ENCODE measurements at places on chromosomes 2 and 18.

DNA sequence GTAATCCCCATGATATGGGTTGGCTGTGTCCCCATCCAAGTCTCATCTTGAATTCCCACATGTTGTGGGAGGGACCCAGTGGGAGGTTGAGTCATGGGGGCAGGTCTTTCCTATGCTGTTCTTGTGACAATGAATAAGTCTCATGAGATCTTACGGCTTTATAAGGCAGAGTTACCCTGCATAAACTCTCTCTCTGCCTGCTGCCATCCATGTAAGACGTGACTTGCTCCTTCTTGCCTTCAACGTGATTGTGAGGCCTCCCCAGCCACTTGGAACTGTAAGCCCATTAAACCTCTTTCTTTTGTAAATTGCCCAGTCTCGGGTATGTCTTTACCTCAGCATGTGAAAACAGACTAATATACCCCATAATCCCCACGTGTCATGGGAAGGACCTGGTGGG lies 61.9 kb upstream of the LDAH start:
- DNase-seq = no peak

DNA sequence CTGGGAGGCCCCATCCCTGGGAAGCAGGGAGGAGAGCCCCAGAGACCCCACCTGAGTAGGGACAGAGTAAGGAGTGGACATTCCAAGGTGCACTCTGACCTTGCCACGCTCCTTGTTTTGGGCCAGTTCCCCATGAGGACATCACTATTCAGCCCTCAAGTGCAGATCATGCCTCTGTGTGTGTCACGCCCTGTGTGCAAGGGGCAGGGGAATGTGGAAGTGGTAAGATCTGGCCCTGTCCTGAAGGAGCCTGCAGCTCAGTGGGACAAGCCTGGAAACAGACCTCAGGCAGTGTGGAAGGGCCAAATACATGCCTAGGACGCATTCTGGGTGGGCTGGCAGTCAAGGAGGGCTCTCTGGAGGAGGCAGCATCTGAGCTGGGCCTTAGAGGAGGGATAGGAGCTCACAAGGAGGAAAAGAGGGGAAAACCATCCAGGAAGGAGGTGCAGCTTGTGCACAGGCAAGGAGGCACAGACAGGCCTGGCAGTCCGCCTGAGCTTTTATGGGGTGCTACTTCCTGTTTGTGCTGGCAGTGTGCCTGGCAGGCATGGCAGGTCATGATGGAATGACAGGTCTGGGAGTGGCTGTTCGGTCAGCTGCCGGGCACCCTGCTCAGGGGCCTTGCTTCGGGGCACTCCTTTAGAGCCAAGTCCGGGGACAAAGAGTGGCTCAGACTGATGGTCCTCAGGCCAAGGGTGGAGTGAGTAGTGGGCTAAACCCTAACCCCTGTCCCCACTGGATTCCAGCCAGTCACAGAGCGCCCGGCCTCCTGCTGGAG lies 3.3 kb downstream of the KLHL30 start:
- no peak for DNase-seq

DNA sequence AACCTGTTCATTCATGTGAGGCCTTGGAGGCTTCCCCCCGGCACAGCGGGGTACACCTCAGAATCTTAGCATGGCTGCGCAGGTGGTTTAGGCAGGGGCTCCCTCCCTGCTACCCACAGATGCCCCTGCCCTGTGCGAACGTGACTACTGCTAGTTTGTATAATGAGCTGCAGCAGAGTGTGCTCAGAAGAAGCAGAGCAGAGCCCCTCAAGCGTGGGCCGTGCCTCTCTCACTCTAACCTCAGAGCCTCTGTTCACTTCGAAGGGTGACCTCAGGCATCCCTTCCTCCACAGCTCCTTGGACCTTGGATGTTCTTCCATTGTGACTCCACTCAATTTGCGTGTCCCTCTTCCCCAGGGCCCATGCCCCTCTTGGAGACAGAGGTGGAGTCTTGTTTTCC lies 161.6 kb downstream of the CTIF start:
- DNase-seq = no peak

- no peak for DNase-seq
Observed at GRCh38 chr2:108169982-108170625, 69.7 kb upstream of the SULT1C3 start.

GRCh38 chr2:110675679-110676078 lies 2.2 kb downstream of the BUB1 start:
- no peak for DNase-seq

GRCh38 chr18:23703987-23704384 lies 14.7 kb downstream of the LAMA3 start:
- DNase-seq = no peak

- DNase-seq = no peak
Observed at GRCh38 chr18:76499021-76499420, 4.0 kb upstream of the ZNF516 start.

GRCh38 chr2:48771241-48772014 lies 15.9 kb upstream of the LHCGR start:
- no peak for DNase-seq

GRCh38 chr2:9473308-9473984 lies 905 bp upstream of the IAH1 start:
- no peak for DNase-seq

DNA sequence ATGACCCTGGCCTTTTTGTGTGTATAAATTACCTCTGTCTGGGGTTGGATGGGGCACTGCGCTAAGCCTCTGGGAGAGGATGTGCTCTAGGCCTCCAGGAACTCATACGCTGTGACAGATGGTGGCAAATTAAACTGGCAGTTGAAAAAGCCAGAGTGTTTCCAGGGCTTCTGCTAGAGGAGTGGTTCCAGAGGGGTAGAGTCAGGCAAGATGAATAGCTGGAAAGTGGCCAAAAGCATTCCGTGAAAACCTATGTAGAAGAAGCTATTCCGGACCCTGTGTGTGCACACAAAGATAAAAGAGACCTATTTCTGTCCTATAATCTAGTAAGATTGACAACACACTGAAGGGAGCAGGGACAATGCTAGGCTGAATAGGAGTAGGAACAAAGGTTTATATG lies 84.8 kb downstream of the ACTR3 start:
- DNase-seq = no peak

- no peak for DNase-seq
Observed at GRCh38 chr18:47260924-47261701, 9.7 kb upstream of the SKOR2 start.

DNA sequence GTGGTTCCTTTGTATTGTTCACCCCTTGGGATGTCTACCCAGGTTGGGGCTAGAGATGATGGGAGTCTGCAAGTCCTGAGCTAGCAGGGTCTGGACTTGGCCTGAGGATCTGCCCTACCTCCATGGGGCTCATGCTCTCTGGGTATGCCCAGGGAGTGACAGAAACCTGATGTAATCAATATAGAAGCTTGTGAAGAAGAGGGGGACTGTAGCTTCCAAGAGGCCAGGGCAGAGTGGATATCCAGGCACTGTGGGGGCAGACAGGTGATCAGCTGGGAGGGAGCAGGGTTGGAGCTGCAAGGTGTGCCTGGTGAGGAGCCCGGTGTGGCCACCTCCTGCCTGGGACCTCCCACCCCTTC lies 164.2 kb downstream of the CTIF start:
- DNase-seq = no peak

- DNase-seq = no peak
Observed at GRCh38 chr2:234579231-234579962, 82.5 kb upstream of the ARL4C start.

DNA sequence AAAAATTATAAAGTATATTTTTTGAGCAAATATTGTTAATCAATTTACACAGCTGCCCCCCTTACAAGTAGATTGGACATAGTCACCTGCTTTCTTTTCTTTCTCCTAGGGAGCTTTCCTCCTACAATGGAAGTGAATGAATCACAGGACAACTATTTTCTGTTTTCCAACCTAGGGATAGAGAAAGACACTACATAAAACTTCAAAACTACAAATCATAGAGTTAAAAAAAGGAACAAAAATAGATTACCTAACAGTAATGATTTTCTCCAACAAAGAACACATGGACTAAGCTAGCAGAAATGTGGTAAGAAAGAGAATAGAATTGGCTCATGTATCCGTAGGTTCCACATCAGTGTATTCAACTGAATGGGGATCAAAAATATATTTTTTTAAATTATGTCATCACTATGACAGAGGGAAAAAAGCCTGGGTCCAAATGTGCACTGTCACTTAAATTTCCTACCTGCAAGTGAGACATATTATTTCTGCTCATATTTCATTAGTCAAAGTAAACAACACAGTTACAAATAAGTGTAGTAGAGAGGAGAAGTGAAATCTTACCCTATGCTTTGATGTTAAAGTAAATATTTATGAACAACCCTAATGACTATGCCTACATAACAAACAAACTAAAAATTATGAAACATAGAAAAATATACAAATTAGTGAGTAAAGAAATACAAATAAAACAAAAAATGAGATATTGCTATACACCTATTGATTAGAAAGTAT lies 756.7 kb downstream of the SOCS6 start:
- no peak for DNase-seq

- no peak for DNase-seq
Observed at GRCh38 chr18:13112982-13113381, 105.6 kb upstream of the LDLRAD4 start.

- DNase-seq = no peak
Observed at GRCh38 chr2:135557530-135557929, 26.2 kb downstream of the R3HDM1 start.

GRCh38 chr18:2918761-2919550 lies 72.2 kb downstream of the EMILIN2 start:
- no peak for DNase-seq

DNA sequence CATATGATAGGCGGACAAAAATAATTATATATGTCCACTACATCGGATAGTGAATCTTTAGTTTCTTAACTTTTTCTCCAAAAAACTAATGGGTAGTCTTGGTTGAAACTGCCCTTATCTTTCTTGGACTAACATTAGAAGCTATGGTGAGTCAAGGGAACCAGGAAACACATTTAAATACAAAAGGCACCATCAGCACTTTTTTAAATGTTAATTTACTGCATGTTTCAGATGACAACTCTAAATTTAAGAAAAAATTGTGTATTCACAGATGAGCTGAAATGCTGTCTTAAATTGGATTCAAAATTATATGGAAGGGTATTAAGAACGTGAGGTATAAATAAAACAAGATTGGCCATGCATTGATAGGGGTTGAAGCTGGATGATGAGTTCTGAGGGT lies 75.6 kb upstream of the CERS6 start:
- DNase-seq = no peak

DNA sequence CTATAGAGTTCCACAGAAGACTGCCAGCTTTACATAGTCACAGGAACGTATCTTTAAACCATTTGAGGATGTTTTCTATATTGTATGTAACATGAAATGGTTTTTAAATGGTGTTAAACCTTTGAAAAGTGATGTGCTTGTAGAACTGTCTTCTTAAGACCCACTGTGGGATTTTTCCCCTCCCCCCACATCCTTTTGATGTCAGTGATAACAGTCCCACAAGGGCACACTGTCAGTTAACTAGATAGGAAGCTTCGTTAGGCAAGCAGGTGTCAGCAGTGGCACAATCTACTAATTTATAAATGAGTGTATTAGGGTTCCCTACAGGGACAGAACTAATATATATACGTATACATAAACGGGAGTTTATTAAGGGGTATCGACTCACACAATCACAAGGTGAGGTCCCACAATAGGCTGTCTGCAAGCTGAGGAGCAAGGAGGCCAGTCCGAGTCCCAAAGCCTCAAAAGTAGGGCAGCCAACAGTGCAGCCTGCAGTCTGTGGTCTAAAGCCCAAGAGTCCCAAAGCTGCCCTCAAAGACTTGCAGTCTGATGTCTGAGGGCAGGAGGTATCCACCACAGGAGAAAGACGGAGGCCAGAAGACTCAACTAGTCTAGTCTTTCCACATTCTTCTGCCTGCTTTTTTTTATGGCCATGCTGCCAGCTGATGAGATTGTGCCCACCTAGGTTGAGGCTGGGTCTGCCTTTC lies 23.8 kb upstream of the HNRNPLL start:
- DNase-seq = no peak

DNA sequence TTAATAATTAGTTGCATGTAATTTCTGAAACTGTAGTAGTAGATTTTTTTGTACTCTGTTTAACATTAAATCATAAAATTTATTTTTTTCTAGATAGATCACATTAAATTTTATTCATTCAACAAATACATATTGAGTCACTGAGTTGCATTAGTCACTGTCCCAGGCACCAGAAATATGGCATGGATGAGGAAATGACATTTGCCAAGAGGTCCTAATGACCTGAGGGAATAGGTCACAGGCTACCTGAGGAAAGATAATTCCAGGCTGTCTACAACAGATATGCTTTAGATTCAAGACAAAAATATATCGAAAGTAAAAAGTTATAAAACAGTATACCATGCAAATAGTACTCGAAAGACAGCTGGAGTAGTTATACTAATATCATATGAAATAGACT lies 852.4 kb upstream of the ACVR2A start:
- DNase-seq = no peak

DNA sequence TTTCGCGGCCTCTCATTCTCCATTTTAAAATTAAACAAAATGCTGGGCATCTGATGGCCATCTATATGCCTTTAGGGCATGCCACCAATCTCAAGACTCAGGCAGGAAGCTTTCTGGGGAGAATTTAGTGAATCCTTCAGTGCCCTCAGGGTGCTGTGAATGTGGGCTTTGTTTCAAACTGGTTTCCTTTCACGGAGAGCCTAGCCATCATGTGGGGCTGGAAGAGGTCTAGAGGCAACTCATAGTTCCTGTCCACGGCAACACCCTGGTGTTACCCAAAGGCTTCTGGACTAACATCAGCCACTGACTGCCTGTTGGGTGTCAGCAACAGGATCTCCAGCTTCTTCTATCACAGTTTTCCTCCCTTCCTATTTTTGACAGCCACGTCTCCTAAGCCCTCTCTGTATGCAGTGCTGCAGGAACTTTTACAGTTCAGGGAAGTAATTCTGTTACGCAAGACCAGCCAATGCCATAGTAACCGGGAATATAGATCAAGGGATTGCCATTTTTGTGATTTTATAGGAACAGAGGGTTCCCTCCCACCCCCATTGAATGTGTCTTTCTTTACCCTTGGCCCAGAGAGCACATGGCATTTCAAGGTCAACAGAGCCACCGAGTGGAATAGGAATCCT lies 7.9 kb upstream of the WDR33 start:
- DNase-seq = no peak

DNA sequence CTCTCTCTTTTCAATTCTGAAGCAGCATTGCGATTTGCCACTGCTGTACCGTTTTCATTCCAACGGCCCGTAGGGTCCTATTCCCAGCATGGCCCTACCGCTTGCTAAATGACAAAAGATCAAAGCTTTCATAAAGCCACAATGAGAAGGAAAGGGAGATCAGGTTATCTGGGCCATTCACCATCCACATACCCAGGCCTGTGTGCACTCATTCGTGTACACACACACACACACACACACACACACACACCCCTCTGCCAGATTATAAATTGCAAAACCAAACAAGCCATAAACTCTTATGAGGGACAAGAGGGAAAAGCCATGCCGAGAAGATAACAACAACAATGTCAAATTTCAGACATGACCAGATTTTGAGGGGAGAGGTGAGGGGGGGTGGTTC lies 282.3 kb downstream of the BCL11A start:
- no peak for DNase-seq

- DNase-seq = no peak
Observed at GRCh38 chr2:44055229-44055628, 59.4 kb upstream of the LRPPRC start.
